Activated T-helper 1 cell treated with anti-CD3 and anti-CD28 coated beads, Interleukin-2, amount 50 U/mL, for 16 hours (primary cell): ENCODE measurements at places on chromosomes 2 and 18.

DNA sequence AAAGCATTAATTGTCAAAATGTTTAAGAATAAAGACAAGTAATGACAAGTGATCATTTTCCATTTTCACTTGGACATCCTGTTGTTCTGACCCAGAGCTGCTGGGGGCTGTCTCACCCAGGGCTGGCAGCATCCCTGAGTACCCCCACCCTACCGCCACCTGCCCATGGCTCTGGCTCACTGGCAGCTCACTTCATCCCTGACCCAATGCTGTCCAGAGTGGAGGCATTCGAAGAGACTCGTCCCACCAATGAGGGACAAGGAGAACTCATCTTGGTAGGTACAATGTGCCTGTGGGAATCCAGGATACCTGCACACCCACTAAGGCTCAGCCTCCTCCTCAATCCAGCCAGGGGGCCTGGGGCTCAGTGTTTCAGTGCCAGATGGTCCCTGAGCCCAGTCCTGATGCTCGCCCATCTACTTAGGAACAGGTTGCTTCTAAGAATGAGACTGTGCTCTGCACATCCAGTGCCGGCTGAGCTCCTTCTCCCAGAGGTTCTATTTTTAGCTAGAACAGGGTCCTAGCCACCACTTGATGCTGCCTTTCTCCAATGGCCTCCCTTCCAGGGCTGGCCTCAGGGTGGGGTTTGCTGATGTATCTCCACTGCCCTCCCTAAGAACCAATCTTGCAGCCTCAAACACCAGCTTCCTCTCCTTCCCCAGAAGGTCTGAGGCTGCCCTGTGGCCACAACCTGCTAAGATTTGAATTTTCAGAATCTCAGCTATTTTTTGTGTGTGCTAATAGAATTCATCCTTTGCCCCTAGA, 53.7 kb downstream of the ADD2 start:
- no peak for DNase-seq

DNA sequence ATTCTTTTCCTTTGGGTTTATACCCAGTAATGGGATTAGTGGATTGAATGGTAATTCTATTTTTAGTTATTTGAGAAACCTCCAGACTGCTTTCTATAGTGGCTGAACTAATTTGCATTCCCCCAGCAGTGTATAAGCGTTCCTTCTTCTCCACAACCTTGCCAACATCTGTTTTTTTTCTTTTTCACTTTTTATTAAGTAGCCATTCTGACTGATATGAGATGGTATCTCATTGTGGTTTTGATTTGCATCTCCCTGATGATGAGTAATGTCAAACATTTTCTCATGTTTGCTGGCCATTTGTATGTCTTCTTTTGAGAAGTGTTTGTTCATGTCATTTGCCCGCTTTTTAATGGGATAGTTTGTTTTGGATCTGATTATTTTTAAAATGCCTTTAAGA, 64.1 kb upstream of the MEIS1 start:
- no peak for DNase-seq

DNA sequence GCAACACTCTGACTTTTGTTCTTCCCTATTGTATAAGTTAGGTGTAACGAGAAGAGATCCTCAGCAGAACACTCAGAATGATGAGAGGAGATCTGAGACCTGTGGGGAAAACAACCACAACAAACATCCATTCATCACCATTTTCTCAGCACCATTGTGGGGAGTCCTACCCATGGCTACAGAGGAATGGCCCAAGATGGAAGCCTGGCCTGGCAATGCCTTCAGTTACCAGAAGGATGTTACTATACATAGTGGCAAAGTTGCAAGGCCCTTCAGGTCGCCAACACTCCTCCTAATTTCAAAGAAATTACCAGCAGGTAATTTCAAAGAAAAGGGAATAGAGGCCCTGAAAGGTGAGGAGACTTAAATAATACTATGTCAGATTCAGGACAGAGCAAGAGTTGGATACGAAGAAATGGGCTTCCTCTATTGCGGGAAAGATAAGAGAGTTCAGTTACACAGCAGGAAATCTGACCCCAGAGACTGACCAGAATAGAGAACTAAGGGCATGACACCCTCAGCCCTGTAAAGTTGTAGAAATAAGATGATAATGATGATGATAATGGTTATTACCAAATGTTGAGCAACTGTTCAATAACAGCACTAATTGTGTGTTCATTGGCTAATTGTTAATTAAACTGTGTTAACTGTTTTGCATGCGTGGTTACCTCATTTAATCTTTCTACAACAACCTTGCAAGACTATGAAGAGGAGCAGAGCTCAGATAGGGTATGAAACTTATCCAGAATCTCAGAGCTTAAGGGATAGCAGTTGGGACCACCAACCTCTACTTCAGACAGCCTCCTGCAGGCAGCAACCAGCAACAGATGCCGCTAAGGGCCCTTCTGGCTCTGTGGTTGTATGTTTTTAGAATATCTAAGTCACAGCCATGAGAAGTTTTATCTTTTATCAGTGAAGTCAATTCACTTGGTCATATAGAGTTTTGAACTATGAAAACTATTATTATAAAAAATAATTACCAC, 37.5 kb downstream of the DHRS9 start:
- no peak for DNase-seq

DNA sequence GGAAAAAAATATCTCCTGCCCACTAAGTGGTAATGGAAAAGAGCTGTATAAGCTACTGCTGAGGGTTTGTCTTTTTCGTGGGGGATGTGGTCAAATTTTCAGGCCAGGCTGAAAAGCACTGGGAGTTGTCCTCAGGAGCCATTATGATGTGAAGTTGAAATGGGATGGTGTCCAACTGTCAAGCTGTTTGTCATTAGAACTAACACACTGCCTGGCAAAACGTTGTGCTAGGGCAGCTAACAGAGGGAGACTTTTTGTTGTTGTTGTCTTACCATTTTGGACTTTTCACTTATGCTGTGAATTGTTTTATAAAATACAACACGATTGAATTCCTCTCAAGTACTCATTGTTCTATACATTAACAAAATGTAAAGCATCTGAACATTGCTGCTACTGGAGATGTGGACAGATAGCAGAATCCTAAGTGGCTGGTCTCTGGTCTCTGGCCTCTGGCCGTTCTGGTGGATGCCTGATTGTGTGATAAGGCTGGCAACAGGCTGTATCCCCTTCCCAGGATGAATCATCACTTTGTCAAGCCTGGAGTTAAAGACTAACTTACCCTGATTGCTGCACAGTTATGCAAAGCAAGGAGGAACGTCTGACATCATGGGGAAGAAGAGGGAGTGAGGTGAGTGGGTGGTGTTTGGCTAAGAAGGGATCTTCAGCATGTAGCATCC, 2.3 kb downstream of the MYO1B start:
- no peak for DNase-seq

DNA sequence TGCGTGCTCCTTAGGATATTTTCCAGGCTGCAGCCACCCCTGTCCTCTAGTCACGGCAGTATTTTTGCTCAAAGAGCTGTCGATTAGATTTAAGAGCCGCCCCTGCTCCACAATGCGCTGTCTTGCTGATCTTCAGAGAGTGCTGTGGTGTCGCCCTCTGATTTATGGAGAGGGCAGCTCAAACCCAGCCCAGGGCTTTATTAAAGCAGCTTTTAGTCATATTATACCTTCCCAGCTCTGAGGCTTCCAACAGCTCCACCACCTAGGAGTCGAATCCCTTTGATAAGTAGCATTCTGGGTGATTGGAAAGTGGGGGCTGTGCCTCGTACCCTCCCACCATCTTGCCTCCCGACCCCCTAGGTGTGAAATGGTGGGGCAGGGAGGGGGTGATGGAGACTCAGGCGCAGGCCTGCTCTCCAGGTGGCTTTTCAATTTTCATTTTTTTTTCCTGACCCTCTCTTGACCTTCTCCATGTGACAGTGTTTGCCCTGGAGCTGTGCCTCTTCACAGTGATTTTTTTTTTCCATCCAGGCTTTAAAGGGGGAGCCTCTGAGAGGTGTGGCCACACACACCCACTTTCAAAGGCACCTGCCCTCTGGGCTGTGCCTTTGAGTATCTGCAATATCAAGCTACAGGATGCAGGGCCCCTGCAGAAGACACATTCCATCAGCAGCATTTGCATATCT, 53.1 kb upstream of the NRP2 start:
- no peak for DNase-seq

DNA sequence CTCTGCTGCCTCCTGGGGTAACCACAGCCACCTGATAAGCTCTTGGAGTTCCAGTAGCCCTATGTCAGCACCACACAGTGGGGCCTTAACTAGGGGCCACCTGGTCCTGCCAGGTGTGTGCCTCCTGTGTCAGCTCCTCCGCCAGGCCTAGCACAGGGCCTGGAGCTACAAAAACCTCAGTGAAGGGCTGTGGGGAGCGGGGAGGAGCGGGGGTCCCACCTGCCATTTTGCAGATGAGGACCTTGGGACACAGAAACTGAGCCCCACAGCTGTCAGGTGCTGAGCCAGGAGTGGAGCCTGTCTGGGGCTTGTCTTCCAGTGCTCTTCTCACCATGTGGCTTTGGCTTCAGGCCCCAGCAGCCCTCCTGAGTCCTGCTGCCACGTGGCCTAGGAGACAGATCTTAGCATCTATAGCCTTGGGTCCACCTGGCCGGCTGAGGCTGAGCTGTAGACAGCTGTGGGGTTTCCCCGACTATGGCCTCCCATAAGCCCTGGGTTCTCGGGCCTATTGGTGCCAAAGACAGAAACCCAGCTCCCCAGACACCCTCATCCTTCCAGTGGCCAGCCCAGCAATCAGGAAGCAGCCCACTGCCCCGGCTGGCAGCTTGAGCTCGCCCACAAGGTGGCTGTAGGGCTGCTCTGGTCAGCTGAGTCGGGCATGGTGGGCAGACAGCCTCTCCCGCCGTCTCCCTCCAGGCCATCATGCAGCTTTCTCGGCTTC, 104.5 kb upstream of the MCFD2 start:
- no peak for DNase-seq

- no peak for DNase-seq
Observed at GRCh38 chr2:233953087-233953801, 36.1 kb downstream of the TRPM8 start.

- no peak for DNase-seq
Observed at GRCh38 chr2:51981783-51982182, 949.9 kb upstream of the NRXN1 start.

- no peak for DNase-seq
Observed at GRCh38 chr2:55213822-55214221, 18.3 kb downstream of the CLHC1 start.

DNA sequence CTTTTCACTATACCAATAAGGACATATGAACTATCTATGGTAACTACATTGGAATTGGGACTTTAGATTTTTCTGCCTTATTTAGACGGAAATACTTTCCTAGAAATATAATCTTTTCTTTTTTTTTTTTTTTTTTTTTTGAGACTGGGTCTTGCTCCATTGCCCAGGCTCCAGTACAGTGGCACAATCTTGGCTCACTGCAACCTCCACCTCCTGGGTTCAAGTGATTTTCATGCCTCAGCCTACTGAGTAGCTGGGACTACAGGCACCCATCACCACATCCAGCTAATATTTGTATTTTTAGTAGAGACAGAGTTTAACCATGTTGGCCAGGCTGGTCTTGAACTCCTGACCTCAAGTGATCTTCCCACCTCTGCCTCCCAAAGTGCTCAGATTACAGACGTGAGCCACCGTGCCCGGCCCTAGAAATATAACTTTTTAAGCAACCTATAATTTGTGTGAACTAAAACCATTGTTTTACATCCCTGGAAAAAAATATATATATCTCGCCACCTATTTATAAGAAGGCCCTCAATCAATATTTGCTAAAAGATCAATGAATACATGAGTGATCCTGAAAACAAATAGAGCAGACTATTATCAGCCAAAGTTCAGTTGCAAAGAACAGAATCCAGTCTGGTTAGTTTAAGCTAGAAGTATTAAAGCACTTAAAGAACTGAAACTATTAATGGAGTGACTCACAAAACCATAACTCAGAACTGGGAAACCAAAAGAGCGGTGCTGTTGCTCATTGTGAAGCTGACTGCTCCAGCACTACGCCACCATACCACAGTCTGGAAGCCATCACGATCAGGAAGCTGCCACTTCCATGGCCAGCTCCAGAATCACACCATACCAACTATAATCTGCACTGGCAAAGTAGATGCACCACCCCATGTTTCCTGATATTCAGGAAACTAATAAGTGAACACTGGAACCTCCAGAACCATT, 8.4 kb upstream of the HNRNPLL start:
- no peak for DNase-seq

DNA sequence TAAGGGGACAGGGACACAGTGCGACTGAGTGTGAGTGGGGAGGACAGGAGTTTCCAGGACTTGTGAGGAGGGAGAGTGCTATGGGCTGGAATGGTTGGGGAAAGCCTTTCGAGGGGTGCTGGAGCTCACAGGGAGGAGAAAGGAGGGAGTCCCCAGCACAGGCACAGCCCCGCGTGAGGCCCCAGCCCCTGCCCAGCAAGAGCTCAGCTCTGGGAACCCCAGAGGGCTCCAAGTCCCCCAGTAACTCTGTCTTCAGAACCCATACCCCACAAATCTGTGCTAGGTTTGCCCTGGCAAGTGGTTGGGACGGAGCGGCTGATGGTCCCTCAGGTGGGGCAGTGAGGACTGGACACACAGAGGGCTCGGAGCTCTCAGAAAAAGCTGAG, 75.4 kb downstream of the SFXN5 start:
- DNase-seq = no peak
